GF-D8 (cell line): ENCODE measurements at places on chromosomes 3 and 15.

- no peak for DNase-seq
Measured at GRCh38 chr3:15329046-15330005, 3.1 kb downstream of the SH3BP5 start.

DNA sequence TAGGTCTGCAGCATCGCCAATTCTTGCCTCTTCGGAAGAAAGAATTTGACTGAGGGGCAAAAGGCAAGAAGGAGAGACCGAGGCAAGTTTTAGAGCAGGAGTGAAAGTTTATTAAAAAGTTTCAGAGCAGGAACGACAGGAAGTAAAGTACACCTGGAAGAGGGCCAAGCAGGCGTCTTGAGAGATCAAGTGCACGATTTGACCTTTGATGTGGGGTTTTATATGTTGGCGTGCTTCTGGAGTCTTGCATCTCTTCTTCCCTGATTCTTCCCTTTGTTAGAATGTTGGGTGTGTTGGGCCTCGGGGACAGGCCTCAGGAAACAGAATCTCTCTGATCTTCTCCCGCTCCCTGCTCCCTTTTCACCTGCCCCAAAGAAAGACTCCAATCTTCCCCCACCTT, 40.6 kb upstream of the FLNB start:
- no peak for DNase-seq

- DNase-seq: no peak
Measured at GRCh38 chr3:156718622-156719306, 44.4 kb downstream of the TIPARP start.

DNA sequence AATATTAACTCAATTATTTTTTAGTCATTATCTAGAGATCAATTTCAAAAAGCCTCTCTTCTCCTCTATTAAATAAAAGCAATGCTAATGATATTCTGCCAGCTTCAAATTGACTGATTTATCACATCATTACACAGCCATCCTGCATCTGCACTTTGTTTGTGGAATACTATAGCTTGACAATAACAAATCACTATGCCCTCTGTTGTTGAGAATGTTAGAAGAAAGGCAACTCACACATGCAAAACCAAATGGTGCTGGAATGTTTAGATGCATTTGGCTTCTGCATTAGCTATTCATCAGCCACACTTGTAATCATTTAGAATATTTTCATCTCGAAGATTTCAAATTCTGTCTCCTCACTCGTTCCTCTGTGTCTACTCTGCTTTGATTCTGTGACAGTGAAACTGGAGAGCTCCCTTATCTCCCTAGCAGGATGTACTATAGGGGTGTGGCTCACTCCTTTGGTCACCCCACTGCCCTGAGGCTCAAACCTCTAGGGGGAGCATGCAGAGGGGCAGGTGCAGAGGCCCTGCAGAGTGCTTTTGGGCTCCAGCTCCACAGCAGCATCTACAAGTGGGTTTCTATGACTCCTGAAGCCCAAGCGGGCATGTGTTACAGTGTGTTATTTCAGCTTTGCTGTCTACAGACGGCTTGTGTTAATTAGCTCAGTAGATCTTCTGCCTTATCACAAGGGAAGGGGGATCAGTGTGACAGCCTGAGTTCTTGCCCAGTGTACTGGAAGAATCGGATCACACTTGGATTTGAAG, 454.1 kb upstream of the BCHE start:
- DNase-seq: no peak

- DNase-seq: no peak
Measured at GRCh38 chr3:20043396-20043795, 3.1 kb downstream of the KAT2B start.

DNA sequence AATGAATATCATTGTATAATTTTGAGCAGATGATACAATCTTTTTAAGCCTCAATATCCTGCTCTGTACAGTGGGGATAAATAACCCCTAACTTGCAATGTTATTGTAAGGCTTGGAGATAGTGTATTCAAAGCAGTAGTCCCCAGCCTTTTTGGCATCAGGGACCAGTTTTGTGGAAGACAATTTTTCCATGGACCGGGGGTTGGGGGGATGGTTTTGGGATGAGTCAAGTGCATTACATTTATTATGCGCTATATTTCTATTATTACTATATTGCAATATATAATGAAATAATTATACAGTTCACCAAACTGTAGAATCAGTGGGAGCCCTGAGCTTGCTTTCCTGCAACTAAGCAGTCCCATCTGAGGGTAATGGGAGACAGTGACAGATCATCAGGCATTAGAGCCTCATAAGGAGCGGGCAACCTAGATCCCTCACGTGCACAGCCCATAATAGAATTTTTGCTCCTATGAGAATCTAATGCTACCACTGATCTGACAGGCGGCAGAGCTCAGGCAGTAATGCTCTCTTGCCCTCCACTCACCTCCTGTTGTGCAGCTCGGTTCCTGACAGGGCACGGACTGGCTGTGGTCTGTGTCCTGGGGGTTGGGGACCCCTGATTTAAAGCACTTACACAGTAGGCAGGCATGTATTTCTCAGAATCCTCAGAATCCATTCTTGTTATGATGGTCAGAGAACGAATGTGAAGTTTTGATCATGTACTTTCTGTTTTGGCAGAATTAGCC, 102.2 kb downstream of the PTPRG start:
- no peak for DNase-seq

GRCh38 chr3:128579927-128580326, 70.7 kb downstream of the RPN1 start:
- no peak for DNase-seq

GRCh38 chr15:31216215-31216911, 110.3 kb upstream of the KLF13 start:
- DNase-seq: peak; percentile 76

DNA sequence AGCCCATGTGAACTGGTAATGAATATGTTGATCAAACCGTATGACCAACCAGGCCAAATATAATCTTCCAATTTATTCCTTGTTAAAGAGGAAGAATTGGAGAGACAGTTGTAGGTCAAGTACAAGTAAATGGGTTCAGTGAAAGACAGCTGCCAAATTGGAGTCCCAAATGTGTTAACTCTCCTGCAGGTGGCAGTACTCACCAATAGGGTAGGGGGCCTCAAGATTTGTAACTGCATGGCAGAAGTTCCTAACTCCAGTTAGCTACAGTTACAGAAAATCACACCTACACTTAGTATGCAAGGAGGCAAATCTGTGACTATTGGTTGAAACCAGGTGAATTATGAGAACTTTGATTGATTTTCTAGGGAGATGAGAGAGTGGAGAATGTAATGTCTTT, 278.0 kb downstream of the ZBBX start:
- peak; percentile 11 for DNase-seq

- no peak for DNase-seq
Measured at GRCh38 chr15:42710662-42711061, 26.3 kb downstream of the CDAN1 start.

- DNase-seq: no peak
Measured at GRCh38 chr3:127823426-127823857, 1.1 kb upstream of the MGLL start.

GRCh38 chr3:37094636-37095035, 79.7 kb downstream of the LRRFIP2 start:
- DNase-seq: no peak

DNA sequence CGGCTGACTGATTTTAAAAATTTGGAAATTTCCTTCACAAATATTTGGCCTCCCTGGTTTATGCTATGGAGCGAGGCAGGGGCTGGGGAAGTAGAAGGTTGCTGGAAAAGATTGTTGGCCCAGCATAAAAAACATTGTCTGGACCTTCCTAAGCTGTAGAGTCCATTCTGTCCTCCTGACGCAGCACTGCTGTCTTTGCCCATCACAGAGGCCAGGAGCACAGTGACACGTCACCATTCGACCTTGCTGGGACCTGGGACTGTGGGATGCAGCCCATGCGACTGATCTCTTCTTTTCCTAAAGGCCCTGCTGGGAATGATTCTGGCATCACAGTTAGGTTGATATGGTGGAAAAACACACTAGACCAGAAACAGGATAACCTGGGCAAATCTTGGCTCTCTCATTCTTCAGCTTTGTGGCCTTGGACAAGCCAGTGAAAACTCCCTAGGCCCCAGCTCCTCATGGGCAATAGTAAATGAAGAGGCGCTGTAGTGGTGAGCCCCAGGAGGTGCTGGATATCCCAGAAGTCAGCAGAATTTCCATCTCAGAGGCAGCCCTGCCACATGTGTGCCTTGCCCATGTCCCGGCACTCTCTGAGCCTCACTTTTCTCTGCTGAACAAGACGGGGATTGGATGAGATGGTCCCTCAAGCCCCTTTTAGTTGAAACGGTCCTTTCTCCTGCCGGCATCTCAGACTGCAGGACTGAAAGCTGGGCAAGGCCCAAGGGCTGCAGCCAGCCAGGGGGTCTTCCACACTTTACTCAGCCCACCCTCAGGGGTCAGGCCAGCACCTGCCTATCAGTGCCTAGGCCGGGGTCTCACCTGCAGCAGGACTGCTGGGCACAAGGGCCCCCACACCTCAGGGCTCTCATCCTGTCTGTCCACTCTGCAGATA, 69.6 kb downstream of the SENP2 start:
- no peak for DNase-seq
